ENCODE measurements at places on chromosomes 7 and 10. TPM values are rescaled to one million over a fixed set of nuclear protein-coding genes. Genes with fewer than 3 reads are reported as not detected.

RAB18 gene
- 241 TPM for polyA plus RNA-seq

RASA4B gene
- 10.8 TPM for polyA plus RNA-seq

SPDYE9 gene
- polyA plus RNA-seq = 1.4 TPM

KCNIP2 gene
- 1.3 TPM for polyA plus RNA-seq

FLNC gene
- polyA plus RNA-seq = not detected

CUEDC2 gene
- polyA plus RNA-seq = 48.3 TPM

MAPK8 gene
- 12.5 TPM for polyA plus RNA-seq

VWDE gene
- 2.6 TPM for polyA plus RNA-seq

COL17A1 gene
- polyA plus RNA-seq = not detected

CYP2C19 gene
- 0.94 TPM for polyA plus RNA-seq

GPR85 gene
- 30.1 TPM for polyA plus RNA-seq

HECW1 gene
- polyA plus RNA-seq = 12.2 TPM

ANKRD61 gene
- not detected for polyA plus RNA-seq

MYPN gene
- 0.73 TPM for polyA plus RNA-seq
